Esophagus squamous epithelium (tissue), 5 donors: ENCODE measurements at places on chromosomes 3 and 15.

- DNase-seq = no peak
These were observed 106.5 kb upstream of the ADPGK start for GRCh38 chr15:72890043-72890442.

DNA sequence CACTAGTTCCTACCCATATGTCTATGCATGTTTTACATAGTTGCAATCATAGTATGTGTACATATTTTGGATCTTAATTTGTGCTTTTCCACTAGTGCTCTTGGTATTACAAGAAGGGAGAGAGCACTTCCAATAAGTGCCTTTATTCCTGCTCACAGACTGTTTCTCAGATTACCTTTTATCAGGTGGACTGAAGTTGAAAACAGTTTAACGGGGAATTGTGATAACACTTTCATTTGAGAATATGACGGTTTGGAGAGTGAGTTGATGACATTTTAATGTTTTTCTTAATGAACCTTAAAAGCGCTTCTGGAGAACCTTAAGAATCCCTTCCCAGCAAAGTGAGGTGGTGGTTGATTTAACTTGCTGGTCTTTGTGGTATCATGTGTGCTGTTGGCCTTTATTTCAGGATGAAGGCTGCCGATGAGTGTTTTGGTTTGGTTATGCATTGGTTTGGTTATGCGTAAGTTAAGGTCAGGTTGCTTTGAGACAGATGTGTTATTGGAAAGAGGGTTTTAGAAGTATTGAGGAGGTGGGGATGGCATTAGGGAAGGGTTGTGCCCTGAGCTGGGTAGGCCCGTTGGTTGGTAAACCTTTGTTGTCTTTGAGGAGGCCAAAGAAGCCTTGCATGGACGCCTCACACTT lies 2.8 kb downstream of the EDEM1 start:
- DNase-seq = no peak

GRCh38 chr3:30628205-30628900 lies 22.0 kb downstream of the TGFBR2 start:
- no peak for DNase-seq

DNA sequence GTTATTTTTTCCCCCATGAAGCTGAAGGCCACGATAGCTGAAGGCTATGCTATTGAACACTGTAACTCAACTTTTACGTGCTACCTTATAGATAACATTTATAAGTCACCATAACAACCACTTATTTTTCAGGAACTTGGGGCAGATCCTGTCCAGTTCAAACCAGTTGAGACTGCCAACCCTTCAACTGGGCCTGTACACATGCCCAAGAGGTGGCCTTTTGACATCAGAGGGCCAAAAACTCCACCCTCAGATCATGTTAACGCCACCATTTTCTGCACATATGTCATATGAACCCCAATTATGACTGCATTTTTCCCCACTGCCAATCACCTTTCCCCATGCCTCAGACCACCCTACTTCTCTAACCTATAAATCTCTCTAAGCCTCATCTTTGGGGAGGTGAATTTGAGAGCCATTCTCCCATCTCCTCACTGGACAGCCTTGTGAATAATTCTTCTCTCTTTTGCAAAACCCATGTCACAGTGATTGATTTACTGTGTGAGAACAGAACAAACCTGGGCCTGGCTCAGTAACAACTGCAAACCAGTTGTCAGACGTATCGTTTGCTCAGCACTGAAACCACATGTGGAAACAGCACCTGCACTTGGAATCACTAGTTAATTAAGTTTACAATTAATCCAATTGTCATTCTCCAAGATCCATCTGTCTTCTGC lies 42.5 kb downstream of the ZNF445 start:
- DNase-seq = no peak

- DNase-seq = no peak
These were observed 144.2 kb upstream of the BNIP2 start for GRCh38 chr15:59833366-59833765.

- no peak for DNase-seq
These were observed 23.1 kb downstream of the XRN1 start for GRCh38 chr3:142424754-142425153.

DNA sequence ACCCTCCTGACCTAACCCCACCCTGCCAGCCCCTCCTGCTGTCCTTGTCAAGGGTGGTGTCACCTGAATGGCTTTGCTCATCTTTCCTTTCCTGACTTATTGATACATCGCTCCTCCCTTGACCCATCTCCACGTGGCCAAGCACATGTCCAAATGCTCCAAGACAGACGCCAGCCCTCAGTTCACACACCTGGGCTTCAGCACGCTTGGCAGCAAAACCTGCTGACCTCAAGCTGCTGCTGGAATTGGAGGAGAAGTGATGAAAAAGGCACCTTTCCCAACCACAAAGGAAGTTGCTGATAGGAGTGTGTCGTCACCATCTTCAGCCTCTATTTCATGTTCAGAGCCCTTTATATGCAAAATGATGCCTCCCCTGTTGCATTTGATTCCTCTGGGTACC lies 141.3 kb downstream of the TLE3 start:
- no peak for DNase-seq

- no peak for DNase-seq
These were observed 32.5 kb upstream of the MINAR1 start for GRCh38 chr15:79399606-79400005.

DNA sequence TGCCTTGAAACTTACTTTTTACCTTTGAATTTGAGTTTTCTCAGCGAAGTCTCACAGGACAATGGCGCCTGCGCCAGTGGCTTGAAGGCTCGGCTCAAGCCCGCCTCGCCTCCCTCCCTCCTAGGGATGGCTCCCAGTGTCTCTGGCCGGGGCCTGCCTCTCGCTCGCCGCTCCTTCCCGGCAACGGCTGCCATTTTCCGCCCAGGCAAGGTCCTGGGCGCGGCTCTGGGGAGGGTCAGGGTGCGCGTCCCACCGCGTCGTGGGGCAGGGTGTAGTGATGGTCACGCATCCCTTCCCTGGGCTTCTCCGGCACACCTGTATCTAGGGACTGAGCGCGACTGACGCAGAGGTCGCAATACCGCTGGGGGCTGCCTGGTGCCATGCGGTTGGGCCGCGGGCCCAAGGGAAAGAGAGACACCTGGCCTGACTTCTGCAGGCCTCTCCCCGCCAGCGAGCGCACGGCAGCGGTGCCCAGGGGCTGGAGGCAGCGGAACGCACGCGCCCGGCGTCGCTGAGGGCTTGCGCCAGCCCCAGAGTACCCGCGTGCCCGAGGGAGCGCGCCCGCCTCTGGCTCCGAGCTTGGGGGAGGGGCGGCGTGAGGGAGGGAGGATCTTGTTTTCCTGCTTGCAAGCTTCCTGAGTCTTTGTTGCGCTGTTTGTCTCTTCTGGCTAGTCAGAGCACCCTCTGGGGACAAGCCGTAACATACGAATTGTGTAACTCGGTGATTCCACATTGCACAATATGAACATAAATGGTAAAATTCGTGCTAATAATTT lies 20.7 kb upstream of the FEM1B start:
- no peak for DNase-seq

GRCh38 chr3:133119176-133119575 lies 81.0 kb downstream of the TMEM108 start:
- DNase-seq = no peak

GRCh38 chr3:10006048-10006761 lies 19.6 kb upstream of the EMC3 start:
- no peak for DNase-seq

DNA sequence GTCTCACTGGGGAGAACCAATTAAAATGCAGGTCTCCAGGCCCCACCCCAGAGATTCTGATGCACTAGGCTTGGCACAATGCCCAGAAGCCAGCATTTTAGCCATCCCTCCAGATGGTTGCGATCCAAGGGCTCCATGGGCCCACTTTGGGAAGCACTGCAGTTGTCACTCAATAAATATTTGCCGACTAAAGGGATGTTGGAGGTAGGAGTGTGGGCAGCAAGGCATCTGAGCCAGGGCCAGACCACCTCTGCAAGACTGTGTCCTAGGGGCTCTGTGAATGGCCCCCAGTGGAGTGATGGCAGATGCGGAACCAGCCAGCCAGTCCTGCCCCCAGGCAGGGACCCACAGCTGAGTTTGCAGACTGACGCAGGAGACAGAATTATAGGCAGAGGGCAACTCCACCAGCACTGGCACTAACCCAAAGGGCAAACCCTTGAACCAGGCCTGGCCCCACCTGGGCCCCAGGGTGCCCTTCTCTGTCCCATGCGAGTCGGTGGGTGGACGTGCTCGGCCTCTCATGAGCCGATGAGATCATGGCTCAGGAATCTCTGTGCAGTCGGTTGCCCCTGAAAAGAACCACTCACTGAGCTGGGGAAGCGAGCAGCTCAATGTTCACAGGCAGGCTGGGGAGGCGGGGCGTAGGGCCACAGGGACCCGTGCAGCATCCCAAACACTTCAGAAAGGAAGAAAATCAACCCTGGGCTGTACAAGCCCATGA lies 49.7 kb downstream of the SEMA5B start:
- no peak for DNase-seq

DNA sequence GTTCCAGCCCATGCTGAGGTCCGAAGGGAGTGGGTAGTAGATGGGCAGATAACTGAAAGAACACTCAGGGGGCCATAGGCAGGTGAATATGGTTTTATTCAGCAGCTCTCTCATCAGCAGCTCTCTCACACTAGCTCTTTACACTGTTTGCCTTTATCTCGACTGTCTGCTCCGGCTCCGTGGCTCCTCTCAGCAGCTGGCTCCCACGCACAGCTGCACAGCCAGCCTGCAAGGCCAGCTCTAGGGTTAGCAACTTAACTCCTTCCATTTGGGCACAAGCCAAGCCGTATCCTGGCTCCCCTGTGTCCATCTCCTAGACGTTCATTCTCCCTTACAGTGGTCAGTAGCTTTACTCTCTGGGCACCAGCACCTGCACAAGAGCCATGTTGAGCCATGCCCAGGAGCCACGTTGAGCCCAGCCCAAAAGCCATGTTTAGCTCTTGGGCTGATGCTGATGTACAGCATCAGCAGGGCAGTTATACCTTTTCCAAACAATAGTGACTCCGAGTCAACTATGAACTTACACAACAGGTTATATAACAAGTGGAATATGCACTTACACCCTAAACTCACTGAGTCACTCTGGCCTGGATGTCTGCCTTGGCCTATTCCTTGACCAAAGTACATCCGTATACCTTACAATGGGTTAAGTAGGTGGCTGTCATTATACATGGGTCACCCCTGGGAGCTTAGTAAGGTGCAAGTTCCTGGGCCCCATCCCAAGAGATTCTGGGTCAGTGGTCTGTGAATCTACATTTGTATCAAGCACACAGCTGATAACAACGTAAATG lies 34.6 kb upstream of the TOPAZ1 start:
- DNase-seq = no peak

GRCh38 chr15:101232677-101233076 lies 19.2 kb downstream of the CHSY1 start:
- DNase-seq = no peak

DNA sequence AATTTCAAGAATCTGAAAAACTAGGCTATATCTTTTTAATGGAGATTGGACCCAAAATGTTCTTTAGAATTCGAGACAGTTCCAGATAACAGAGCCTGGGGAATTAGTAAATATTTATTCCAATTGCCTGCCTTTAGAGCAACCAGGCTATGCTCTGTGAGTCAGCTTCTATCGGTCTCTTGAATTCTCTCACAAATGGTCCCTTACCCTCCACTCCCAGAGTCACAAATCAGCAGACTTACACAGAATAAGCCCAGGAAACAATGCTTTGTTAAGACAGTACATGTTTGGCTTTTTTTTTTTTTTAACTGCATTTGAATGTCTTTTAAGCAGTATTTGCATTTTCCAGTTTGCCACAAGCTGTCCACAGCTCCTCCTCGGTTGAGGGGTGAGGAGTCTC lies 460.7 kb upstream of the CBLB start:
- DNase-seq = no peak

GRCh38 chr3:52694528-52695189 lies 8.8 kb downstream of the GNL3 start:
- DNase-seq = no peak

GRCh38 chr15:46502667-46503066 lies 867.8 kb downstream of the SQOR start:
- DNase-seq = no peak

DNA sequence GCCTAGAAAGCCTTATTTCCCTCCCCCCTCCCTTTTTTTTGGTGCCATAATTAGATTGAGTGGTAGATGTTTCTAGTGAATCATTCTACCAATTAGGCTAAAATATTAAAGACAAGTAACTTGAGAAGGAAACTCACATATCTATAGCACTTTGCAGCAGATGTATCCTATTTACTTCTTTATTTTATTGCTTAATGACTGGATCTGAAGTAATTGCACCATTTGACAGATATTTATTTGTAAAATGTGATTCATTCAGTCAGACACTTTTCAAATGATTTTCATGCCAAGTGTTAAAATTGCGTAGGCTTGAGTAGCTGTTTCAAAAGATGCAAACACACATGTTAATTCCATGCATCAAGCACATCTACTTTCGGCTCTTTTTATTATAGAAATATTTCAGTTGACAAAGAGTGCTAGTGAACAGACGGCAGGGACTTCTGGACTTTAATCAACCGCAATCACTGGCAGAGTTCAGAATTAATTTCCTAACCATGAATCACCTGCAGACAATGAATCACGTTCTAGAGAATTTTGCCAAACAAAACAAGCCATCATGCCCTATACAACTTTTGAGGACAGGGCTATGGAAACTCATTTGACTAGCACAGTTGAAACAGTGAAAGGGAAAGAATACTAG lies 636.8 kb downstream of the MECOM start:
- DNase-seq = no peak

DNA sequence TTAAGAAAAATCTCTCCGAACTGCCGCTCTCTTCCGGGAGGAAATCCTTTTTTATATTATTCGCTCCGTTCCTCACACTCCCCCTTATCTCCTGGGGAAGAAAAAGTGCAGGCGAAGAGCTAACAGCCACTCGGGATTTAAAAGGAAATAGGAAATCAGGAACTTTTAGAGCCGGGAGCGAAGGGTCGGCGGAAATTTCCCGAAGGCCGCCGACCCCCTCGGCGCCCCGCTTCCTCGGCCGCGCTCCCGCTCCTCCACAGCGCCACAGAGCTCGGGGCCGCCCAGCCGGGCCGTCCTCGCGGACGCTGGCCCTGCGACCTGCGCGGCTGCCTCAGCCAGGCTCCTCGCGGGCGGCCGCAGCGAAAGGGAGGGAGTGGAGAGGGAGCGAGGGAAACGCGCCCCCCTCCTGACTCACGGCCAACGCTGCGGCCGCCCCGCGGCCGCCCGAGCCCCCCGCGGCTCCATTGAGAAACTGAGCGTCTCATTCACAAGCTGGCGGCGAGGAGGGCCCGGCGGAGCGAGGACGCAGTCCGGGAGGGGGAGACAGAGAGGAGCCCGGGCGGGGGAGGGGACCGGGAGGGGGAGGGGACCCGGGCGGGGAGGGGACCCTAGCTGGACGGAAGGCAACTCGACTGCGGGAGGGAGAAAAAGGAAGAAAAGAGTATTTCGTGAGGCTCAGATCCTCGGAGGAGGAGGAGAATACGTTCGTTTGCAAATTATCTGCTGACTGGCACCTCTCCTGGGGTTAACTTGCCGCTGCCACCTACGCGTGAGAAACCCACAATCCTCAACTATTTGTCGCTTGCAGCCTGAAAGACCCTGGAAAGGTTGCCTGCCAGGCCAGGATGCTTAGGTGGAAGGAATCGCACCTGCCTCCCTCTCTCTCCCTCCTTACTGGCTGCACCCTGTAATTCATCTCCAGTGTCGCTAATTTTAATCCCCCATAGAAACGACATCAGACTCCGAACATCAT lies at the start of gene PTPN9:
TSS of gene PTPN9 (minus strand) at position 368 of the 973 bp plus-strand sequence. CDS start 539 bp downstream, outside the sequence.
- DNase-seq = no peak

- no peak for DNase-seq
These were observed 1.7 kb downstream of the PLS1 start for GRCh38 chr3:142597906-142598305.
